ENCODE measurements at places on chromosomes 4 and X.

DNA sequence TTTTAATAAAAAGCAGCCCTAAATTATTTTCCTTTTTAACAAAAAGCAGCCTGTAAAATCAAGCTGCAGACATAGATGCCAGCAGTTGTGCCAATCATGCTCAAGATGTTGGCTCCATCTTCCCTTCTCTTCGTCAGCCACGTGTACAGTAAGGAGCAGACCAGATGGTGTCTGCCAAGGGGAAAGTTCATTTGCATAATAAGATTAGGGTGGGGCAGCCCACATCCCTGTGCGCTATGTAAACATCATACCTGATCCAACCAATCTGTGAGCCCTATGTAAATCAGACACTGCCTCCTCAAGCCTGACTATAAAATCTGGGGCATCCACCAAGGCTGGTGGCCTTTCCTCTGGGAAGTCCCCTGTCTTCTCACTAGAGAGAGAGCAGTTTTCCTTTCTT is 23.1 kb upstream of the C1GALT1C1 start:
- no peak for DNase-seq

DNA sequence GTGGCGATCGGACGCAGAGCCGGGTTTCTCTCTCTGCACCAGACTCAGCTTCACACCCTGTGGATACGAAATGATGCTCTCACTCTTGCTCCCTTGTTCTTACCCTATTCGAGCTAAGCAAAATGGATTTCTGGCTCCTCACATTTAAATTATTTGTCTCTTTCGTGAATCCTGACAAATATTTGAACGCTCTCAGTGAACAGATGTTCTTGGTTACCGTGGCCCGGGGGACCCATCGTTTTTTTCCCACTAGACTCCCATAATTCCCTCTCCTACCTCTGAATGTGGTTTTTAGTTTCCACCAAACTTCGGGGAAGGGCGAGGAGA is 630 bp downstream of the SMARCA5 start:
- DNase-seq: no peak

DNA sequence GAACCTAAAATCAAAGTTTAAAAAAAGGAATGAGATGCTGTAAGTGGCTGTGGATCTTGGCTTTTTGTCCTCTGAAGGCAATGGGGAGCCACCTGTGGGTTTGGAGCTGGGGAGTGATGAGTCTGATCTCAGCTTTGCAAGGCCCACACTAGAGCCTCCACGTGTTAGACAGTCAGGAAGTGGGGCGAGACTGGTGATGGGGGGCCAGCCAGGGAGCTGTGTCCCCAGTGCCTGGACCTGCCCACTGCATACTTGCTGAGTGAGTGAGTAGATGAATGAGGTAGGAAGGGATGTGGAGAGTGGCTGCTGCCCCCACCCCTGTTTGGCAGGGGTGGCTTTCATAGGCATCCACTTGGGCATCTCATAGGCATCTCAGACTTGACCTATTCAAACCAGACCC is 84.0 kb downstream of the NHSL2 start:
- DNase-seq: no peak

GRCh38 chr4:610411-611261 is 14.7 kb upstream of the PDE6B start:
- DNase-seq: no peak

Measured in GM13976 (cell line).